ENCODE measurements at places on chromosomes 16 and 17.
A peak's percentile ranks its signal among the peaks of the same experiment; 100 is the strongest.

GRCh38 chr17:43467981-43468581 is 15.7 kb upstream of the DHX8 start:
- DNase-seq, result peak; percentile 89

DNA sequence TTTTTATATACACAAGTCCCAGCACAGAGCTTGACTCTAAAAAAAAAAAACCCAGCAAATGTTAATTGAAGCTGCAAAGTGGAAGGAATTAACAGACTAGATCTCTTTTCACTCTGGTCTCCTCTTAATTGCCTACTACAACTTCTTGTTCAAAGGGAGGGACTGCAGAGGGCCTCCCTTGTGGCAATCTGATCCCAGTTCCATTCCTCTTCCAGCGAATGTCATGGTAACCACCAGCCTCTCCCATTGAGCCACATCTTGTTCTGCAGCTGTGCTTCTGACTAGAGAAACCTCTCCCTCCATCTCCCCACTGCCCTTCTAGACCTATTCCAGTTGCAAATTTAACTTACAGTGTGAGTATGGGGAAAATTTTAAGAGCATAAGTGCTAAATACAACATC is 5.9 kb downstream of the SUPT6H start:
- DNase-seq, result no peak

DNA sequence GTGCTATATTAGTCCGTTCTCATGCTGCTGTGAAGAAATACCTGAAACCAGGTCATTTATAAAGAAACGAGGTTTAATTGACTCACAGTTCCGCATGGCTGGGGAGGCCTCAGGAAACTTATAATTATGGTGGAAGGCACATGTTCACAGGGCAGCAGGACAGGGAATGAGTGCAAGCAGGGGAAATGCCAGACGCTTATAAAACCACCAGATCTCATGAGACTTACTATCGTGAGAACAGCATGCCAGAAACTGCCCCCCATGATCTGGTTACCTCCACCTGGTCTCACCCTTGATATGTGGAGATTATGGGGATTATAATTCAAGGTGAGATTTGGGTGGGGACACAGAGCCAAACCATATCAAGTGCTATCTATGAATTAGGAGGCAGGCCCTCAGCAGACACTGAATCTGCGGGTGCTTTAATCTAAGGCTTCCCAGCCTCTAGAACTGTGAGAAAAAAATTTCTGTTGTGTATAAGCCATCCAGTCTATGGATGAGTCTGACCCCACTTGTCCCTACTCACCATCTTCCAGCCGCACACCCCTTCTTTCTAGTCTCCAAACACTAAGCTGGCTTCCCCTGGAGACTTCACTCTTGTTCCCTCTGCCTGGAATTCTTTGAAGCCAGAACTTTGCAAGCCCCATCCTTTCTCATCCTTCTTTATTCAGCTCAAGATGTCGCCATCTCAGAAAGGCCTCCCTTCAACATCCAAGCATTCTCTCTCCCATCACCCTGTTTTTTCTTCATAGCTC is 772 bp upstream of the NUP93 start:
- DNase-seq, result no peak

DNA sequence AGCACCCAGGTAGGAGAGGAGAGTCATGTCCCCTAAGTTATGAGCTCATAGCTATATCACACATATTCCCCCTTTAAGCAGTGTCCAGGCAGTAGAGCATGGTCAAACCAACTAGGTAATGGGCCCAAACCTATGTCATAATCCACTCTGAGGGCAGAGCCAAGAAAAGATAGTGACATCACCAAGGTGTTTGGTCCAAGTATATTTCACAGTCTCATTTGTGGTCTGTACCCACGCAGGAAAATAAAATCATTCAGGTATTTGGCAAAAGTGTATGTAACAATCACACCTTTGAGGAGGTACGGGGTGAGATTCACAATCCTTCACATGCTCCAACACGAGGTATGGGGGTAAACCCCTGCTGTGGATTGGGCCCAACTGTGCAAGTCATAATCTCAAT is 2112.8 kb downstream of the TP53TG3F start:
- DNase-seq, result no peak

GRCh38 chr17:75985986-75986385 is 6.9 kb downstream of the TEN1 start:
- no peak for DNase-seq

DNA sequence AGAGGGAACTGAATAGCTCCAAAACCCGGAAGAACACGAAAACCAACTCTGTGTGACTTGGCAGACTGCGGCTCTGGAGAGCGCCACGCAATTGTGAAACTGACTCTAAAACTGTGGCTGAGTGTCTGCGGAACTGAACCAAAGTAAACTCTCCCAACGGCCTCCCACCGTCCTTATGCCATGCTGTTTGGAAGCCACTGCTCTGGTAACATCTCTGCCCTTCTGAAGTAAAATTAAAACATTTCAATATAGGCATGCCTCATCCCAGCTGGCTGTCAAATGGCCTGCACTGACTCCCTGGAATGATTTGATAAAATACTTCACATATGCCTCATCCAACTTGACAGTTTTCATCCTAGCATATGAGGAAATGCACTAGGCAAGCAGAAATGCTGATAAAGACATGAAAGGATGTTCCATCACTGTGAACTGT is 70.2 kb downstream of the PARN start:
- no peak for DNase-seq

DNA sequence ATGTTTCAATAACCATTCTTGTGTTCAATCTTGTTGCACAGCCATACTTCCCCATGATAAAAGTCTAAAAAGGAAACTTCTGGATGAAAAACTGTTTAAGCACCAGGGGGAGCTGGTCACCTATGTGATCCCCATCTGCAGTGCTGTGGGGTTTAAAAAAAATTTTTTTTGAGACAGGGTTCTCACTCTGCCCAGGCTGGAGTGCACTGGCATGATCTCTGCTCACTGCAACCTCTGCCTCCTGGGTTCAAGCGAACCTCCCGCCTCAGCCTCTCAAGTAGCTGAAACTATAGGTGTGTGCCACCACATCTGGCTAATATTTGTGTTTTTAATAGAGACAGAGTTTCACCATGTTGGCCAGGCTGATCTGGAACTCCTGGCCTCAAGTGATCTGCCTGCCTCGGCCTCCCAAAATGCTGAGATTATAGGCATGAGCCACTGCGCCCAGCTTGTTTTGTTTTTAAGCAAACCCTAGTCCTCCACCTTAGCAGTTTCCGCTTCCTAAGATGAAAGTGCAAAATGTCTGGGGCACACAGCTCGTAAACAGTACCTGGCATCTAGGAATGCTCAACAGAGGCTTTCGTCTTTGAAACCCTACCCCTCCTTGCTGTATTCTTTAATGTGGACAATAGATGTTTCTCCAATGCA is 25.4 kb downstream of the DNAJA2 start:
- DNase-seq, result no peak

- DNase-seq, result no peak
These were observed 3.0 kb downstream of the DCXR start for GRCh38 chr17:82034371-82035011.

DNA sequence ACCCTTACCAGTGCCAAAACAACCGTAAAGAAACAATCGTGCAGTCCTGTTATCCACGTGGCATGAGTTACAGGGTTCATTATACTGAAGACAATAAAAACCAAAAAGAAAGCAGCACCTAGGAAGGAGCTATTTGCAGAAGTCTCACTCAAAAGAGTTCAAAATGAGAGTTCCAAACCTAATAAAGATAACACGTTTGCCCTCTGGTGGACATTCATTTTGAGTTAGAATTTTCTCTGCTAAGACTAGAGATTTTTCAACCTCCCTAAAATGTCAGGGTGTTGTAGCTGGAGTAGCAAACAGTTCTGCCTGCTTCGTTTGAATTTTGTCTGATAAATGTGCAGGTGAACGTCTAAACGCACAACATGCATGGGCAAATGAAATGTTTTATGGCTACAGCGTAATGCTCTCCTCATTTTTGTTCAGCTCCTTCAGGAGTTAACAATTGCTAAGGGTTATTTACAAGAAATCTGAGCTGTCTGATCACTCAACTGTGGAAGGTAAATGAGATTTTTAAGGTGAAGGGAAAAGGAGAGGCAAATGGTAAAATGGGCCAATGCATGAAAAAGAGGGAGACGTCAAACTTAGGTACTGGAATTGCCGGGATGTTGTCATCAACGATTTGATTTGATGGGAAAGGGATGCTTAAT is 1067.9 kb upstream of the EEF2KMT start:
- no peak for DNase-seq

- no peak for DNase-seq
These were observed 4.5 kb downstream of the NTHL1 start for GRCh38 chr16:2042986-2043666.

GRCh38 chr17:42894283-42895184 is 6.1 kb upstream of the G6PC1 start:
- DNase-seq, result no peak

DNA sequence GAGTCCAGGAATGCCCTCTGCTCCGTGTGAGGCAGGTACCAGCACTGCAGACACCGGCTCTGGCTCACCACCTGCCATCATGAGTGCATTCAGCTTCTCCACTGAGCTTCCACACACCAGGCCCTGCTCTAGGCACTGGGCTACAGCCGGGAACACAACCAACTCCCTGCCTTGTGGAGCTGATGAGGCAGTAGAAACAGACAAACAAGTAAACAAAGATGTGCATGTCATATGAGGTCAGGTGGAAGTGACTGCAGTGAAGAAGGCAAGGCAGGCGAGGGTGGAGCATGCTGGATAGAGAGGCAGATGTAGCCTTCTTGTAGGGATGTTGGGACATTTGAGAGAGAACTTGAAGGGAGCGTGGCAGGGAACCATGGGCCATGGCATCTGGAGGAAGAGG is 5.0 kb downstream of the NLRC5 start:
- DNase-seq, result no peak

- peak; percentile 25 for DNase-seq
These were observed 12.2 kb downstream of the CES2 start for GRCh38 chr16:66947302-66948065.

DNA sequence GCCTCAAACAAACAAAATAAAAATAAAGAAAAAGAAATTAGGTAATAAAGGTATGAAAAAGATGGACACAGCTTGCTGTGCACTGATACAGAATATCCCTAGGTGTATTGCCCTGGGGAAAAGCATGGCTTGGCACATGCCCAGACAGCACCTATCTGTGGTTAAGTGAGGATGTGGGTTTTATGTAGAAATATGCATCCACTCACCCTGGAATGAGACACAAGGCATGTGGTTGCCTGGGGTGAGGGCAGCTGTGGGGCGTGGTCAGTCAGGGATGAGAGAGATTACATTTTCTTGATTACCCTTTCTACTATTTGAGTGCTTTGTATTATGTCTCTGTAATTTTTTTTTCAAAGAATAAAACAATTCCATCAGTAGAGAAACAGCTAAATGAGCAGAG is 6.9 kb downstream of the PLLP start:
- DNase-seq, result no peak

- DNase-seq, result no peak
These were observed 990.7 kb upstream of the RBFOX1 start for GRCh38 chr16:6341981-6342380.

GRCh38 chr17:28895794-28896447 is 1.6 kb downstream of the FLOT2 start:
- DNase-seq, result no peak

- no peak for DNase-seq
These were observed 525.2 kb upstream of the PSMD7 start for GRCh38 chr16:73771196-73772064.

- DNase-seq, result no peak
These were observed 131.5 kb upstream of the TNRC6C start for GRCh38 chr17:77827039-77827438.

DNA sequence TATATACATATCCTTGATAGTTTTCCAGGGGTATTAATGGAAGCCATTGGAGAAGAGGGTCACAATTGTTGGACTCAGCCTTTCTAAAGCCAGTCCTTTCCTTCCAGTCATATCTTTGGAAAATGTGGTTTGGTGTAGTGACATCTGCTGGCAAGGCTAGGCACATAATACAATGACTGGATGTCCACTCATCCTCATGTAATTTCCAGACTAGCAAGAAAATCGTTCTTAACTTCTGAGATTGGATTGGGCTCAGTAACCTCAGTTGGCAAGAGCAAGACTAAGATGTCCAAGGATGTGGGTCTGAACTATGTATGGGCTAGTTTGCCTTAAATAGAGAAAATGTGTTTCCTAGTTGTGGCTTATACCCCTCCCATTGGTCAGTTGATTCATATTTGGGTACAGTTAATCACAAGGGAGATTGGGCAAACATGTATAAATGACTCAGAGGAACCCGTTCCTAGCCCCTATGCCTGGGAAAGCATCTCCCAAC is 8.7 kb upstream of the KAT7 start:
- no peak for DNase-seq

- DNase-seq, result no peak
These were observed 17.5 kb upstream of the IL21R start for GRCh38 chr16:27384425-27384824.

GRCh38 chr17:67475161-67475937 is 98.3 kb downstream of the PITPNC1 start:
- DNase-seq, result peak; percentile 32

DNA sequence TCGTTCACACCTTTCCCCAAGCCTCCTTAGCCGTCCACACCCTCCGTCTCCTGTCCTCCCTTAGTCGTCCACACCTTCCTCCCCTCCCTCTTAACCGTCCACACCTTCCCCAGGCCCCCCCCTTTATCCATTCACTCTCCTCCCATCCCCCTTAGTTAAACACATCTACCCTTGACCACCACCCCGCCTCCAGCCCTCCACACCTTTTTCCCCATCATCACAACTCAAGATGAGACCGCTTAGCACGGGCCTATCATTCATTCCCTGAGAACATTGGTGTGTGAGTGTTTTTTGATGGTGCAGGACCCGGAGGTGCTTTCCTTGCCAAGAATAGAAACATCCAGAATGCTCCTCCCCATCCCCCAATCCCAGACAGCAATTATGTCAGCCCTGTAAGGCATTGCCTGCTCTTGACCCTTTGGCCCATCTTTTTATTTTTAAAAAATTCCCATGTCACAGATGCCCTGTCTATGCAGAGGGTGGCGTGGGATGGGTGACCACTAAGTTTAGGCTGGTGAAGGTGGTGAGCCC is 1.4 kb downstream of the TENT4B start:
- no peak for DNase-seq

DNA sequence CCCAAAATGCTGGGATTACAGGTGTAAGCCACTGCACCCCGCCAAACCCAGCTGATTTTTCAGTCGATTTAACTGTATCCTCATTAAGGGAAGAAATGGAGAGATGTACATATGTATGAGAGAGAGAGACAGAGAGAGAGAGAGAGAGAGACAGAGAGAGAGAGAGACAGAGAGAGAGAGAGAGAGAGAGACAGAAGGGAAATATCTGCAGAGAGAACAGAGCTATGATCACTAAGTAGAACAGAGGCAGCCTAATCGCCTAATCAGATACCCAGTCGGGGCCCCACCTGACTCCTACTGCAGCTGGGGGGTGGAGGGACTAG is 70.0 kb downstream of the RBBP6 start:
- DNase-seq, result no peak

- no peak for DNase-seq
These were observed 96.9 kb upstream of the CREBBP start for GRCh38 chr16:3977376-3977775.

- no peak for DNase-seq
These were observed 16.8 kb upstream of the ZNF287 start for GRCh38 chr17:16585796-16586195.

DNA sequence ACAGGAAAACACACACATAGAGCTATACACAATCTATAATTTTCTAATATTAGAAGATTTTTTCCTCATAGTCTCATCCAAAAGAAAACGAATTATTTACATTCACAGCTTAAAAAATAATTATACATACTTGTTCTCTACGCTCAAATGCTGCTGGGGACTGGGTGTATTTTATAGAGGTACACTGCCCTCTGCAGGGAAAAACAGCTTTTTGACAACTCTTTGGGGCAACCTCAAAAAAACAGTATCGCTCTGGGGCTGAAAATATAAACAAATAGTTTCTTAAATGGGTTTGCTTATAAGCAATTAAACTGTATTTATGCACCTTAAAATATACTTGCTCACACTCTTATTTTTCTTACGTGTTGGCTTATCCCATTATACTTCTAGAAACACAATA is 261.8 kb upstream of the PSMD7 start:
- no peak for DNase-seq
